ENCODE measurements at places on chromosomes 2 and 18.
A peak's percentile ranks its signal among the peaks of the same experiment; 100 is the strongest.

GRCh38 chr18:35451916-35452315 is 45.8 kb downstream of the INO80C start:
- no peaks in the 10 kb centered on the region for H3K36me3 ChIP-seq
- H3K27ac ChIP-seq = no peak overlapping the region
- DNase-seq = no peak
- H3K4me1 ChIP-seq = no peaks in the 10 kb centered on the region

DNA sequence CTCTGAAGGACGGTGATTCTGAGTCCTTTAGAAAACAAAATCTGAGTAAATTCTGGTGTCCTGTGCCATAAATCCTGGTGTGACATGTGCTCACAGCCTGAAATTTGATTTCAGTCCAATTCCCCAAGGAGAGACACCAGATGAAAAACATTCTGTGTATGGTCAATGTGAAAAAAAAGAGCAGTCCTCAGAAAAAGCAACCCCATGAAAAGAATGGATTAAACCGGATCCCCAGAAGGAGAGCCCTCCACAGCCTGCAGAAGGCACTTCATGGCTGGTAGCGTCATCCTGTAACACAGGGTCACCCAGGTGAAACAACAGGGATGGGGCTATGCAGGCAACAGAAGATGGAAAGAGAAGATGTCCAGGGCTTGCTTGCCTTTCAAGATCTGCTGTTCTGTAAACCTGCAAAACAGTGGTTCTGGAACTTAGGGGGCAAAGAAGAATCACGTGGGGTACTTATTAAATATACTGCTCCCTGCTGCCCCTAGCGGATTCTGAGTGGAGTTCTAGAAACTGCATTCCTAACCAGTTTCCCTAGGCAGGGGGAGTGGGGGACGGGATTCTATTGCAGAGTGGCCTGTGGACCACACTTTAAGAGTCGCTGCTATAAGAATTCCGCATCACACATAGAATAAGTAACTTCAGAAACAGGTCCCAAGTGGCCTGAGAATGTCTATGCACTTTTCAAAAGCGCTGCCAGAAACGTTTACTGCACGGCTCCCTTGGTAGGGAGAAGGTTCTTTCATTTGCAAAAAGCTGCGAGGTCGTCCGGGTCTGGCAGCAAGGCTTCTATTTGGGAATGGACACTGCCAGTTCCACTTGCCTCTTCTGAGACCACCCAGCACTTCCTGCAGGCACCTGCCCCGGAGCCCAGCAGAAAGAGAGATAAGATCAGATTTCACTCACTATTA is 118.9 kb upstream of the ARL5A start:
- DNase-seq = peak; percentile 41
- H3K27ac ChIP-seq = no peak overlapping the region
- no peaks in the 10 kb centered on the region for H3K36me3 ChIP-seq
- H3K4me3 ChIP-seq = no peak overlapping the region

- peaks cover 66% of the 10 kb centered on the region for H3K4me1 ChIP-seq
- H3K36me3 ChIP-seq = peaks cover 54% of the 10 kb centered on the region
- DNase-seq = peak; percentile 82
- H3K27me3 ChIP-seq = no peaks in the 10 kb centered on the region
- peak overlapping the region; percentile 25 for H3K4me3 ChIP-seq
These were observed 30.9 kb downstream of the MREG start for GRCh38 chr2:215982465-215982875.

DNA sequence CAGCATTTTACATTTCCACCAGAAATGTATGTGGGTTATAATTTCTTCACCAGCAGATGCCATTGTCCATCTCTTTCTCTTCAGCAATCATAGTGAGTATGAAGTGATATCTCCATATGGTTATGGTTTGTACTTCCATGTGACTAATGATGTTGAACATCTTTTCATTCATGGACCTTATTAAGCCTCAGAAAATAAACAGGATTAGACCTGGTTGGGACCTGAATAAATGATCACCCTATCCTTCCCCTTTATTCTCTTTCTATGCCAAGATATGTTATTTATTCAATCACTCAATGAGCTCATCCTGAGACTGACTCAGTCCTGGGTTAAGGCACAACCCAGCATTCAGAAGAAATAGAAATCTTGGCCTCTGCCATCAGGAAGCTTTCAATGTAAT is 86.6 kb downstream of the ANTXR1 start:
- H3K4me3 ChIP-seq = no peak overlapping the region
- no peaks in the 10 kb centered on the region for H3K4me1 ChIP-seq
- H3K27ac ChIP-seq = no peak overlapping the region
- H3K27me3 ChIP-seq = peaks cover 28% of the 10 kb centered on the region
- DNase-seq = no peak

- H3K27ac ChIP-seq = no peak overlapping the region
- no peaks in the 10 kb centered on the region for H3K4me1 ChIP-seq
- H3K36me3 ChIP-seq = no peaks in the 10 kb centered on the region
- H3K27me3 ChIP-seq = no peaks in the 10 kb centered on the region
- DNase-seq = no peak
These were observed 239.8 kb downstream of the CALCRL start for GRCh38 chr2:187208199-187208785.

GRCh38 chr2:3238951-3239841 is 138.4 kb downstream of the EIPR1 start:
- no peak overlapping the region for H3K4me3 ChIP-seq
- peaks cover 6% of the 10 kb centered on the region for H3K36me3 ChIP-seq
- peak; percentile 59 for DNase-seq
- H3K4me1 ChIP-seq = peaks cover 37% of the 10 kb centered on the region
- no peak overlapping the region for H3K27ac ChIP-seq
- no peaks in the 10 kb centered on the region for H3K27me3 ChIP-seq

GRCh38 chr2:124763611-124764010 is 738.5 kb downstream of the CNTNAP5 start:
- no peak overlapping the region for H3K4me3 ChIP-seq
- H3K4me1 ChIP-seq = no peaks in the 10 kb centered on the region

- no peak overlapping the region for H3K27ac ChIP-seq
- no peaks in the 10 kb centered on the region for H3K36me3 ChIP-seq
- peaks cover 24% of the 10 kb centered on the region for H3K27me3 ChIP-seq
- no peak for DNase-seq
- H3K4me1 ChIP-seq = no peaks in the 10 kb centered on the region
These were observed 4.7 kb upstream of the ECEL1 start for GRCh38 chr2:232492236-232492848.

DNA sequence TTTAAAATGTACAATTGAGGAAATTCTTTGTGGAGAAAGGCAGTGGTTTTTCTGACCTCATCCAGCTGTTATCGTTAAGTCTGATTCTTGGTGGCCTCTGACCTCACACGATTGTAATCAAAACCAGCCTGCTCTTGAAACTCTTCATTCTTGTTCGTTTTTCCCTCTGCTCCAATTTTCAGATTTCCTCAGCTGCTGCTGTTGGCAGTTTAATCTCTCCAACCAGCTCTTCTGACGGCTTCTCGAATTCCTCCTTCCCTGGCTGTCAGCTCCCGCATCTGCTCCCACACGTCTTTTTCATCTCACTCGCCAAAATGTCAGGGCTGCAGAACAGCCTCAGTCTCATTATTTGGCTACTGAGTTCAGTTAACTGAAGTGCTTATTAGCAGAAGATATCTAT is 136.1 kb downstream of the DCDC2C start:
- H3K36me3 ChIP-seq = no peaks in the 10 kb centered on the region
- no peaks in the 10 kb centered on the region for H3K27me3 ChIP-seq
- no peaks in the 10 kb centered on the region for H3K4me1 ChIP-seq
- no peak overlapping the region for H3K27ac ChIP-seq

DNA sequence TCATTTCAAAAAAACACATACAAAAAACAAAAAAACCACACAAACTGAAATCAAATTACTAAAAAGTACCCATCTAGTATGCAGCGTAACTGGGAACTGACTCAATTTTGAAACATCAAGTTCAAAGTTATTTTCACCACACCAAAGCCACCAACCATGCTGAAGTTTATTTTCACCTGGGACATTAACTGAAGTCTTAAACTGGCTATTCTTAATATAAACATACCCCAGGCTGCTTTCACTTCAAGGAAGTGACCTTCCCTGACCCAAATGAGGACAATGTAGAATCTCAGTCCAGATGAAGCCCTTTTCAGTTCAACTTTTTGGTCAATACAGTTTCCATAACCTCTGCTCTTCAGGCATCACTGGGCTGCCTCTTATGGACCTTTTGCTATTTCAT is 84.6 kb downstream of the PIGN start:
- H3K27ac ChIP-seq = no peak overlapping the region
- no peaks in the 10 kb centered on the region for H3K27me3 ChIP-seq
- DNase-seq = no peak

GRCh38 chr2:203811491-203812221 is 55.9 kb upstream of the CTLA4 start:
- H3K4me3 ChIP-seq = peak overlapping the region; percentile 1
- peaks cover 3% of the 10 kb centered on the region for H3K36me3 ChIP-seq
- H3K27ac ChIP-seq = peak overlapping the region; percentile 75

All from activated CD8-positive, alpha-beta memory T cell treated with anti-CD3 and anti-CD28 coated beads, Interleukin-2, amount 10 ng/mL, durations not matched to agents 7 days and 5 days (primary cell).